Aortic smooth muscle cell (primary cell): ENCODE measurements at places on chromosomes 5 and 9. TPM values are rescaled to one million over a fixed set of nuclear protein-coding genes. Genes with fewer than 3 reads are reported as not detected.

The IFNK gene
- not detected in 2 replicates for total RNA-seq

The TEX48 gene
- not detected in 2 replicates for total RNA-seq

The SLC36A3 gene
- total RNA-seq, result not detected in 2 replicates

The NR2F1 gene
- total RNA-seq, result 4.8 and 5.2 TPM in 2 replicates

The C6 gene
- total RNA-seq, result not detected in 2 replicates

The AQP7 gene
- total RNA-seq, result 0.40 and 1.8 TPM in 2 replicates

The WDR41 gene
- total RNA-seq, result 140 and 153 TPM in 2 replicates

The SERF1A gene
- total RNA-seq, result 1.7 and 8.5 TPM in 2 replicates

The SCGB3A1 gene
- not detected in 2 replicates for total RNA-seq

The PPP1R26 gene
- total RNA-seq, result 10.5 and 11.5 TPM in 2 replicates

The SYK gene
- under 0.01 TPM in 1 of 2 replicates, not detected in the other for total RNA-seq

The TMEM203 gene
- 28.7 and 34.1 TPM in 2 replicates for total RNA-seq

The ELP1 gene
- total RNA-seq, result 31.5 and 39.4 TPM in 2 replicates

The PCDHGC5 gene
- 3.4 and 4.7 TPM in 2 replicates for total RNA-seq
